ENCODE measurements at places on chromosomes 5 and 9.

DNA sequence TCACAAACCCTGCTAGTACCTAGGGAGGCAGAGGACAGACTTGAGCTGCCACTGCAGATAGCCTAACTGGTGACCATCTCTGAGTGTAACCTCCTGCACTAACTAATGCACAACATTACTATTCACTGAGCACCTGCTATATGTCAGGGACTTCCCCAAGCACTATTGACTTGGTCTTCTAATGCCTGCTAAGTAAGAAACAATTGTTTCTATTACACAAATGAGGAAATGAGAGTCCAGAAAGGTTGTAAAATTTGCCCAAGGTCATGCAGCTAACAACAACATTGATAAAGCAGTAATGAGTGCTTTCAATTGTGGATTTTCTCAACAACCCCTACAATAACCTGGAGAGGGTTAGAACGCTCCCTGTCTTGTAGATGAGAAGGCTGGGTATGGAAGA is 183.7 kb downstream of the ZNF462 start:
- no peak for DNase-seq

DNA sequence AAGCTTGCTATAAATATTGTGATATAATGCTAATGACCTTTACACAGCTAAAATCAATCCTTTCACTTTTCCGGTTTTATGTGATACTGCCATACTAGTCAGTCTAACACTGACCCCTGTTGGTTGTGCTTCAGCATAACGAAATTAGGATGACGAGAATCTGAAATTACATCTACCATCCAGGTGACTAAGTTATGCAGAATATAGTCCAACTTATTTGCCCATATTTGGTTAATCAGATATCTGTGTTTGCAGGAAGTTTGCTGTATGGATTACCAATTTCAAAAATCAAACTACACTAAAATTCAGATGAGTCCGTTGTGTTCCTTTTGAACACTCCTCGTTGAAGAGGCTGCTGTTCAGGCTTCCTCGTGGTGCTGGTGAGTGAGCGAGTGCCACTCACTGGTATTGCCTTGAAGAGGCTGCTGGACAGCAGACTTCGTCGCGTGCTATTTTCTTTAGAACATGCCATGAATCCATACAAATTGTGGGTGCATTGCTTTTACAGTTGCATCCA is 32.5 kb downstream of the TENT4A start:
- DNase-seq = no peak

DNA sequence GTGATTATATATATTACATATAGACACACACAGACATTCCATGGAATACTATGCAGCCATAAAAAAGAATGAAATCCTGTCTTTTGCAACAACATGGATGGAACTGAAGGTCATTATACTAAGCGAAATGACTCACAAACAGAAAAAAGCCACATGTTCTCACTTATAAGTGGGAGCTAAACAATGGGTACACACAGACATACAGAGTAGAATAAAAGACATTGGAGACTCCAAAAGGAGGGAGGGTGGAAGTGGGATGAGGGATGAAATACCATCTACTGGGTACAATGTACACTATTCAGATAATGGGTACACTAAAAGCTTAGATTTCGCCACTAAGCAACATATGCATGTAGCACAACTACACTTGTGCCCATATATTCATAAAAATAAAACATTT is 170.0 kb upstream of the RGMB start:
- no peak for DNase-seq

- no peak for DNase-seq
Observed at GRCh38 chr9:74771262-74771585, 116.5 kb downstream of the TRPM6 start.

DNA sequence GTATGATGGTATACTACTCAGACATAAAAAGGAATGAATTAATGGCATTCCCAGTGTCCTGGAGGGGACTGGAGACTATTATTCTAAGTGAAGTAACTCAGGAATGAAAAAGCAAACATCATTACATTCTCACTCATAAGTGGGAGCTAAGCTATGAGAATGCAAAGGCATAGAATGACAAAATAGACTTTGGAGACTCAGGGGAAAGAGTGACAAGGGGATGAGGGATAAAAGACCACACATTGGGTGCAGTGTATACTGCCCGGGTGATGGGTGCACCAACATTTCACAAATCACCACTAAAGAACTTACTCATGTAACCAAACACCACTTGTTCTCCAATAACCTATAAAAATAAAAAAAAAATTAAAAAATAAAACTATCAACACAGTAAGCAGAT is 587.3 kb upstream of the RGMB start:
- DNase-seq = no peak
